Small intestine (tissue), 16 donors: ENCODE measurements at places on chromosomes 7 and 10. TPM values are rescaled to one million over a fixed set of nuclear protein-coding genes. Genes with fewer than 3 reads are reported as not detected.

DNA sequence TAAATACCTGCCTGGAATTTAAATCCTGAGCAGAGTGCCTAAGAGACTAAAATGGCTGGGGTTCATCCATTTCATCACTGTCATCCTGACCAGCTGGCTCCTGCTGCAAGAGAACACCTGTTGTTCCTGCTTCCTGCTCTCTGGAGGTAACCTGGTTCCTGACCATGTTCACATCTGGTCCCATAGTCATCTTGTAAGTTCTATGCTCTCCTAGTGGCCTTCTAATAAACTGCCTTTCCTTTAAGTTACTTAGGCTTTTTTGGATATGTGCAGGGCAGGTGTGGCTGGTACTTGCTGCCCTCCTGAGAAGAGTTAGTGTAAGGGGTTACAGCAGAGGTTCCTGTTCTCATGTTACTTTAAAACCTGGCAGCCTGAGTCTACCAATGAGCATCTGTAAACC is 80.0 kb downstream of the NRCAM start:
- no peaks in the 10 kb centered on the region for H3K36me3 ChIP-seq
- no peak overlapping the region for H3K27ac ChIP-seq
- no peak for DNase-seq
- no peak overlapping the region for H3K4me3 ChIP-seq

DNA sequence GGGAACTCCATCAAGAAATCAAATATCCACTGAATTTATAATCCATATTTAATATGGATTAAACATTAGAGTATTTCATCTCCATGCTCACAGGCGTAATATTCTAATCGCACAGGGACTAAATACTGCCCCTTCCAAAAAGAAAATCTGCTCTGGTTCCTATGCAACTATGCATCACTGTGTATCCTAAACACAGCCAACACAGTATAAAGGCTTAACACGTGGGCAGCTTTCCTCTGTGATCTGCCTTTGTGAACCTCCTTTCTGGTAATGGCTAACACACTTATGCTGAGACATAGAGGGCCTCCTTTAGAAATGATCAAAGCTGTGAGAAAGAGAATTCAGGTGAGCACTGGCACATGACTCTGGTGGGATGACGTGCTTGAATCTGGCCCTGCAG is 110.2 kb downstream of the RAB11FIP2 start:
- no peak for DNase-seq
- H3K27me3 ChIP-seq, result no peaks in the 10 kb centered on the region
- no peak overlapping the region for H3K4me3 ChIP-seq
- H3K4me1 ChIP-seq, result no peaks in the 10 kb centered on the region
- H3K36me3 ChIP-seq, result no peaks in the 10 kb centered on the region
- no peak overlapping the region for H3K27ac ChIP-seq

- H3K27me3 ChIP-seq, result no peaks in the 10 kb centered on the region
- no peak overlapping the region for H3K4me3 ChIP-seq
- H3K36me3 ChIP-seq, result peaks cover 4% of the 10 kb centered on the region
- DNase-seq, result no peak
- no peaks in the 10 kb centered on the region for H3K4me1 ChIP-seq
Measured at GRCh38 chr10:73000973-73001372, 46.4 kb upstream of the PLA2G12B start.

Gene SCRN1
- polyA plus RNA-seq, result 1.3 TPM

Gene ALDH18A1
- 67.3 TPM for polyA plus RNA-seq

Gene STEAP1
- polyA plus RNA-seq, result 25.4 TPM

GRCh38 chr10:122225330-122225729 is 45.8 kb upstream of the BTBD16 start:
- peaks cover 4% of the 10 kb centered on the region for H3K36me3 ChIP-seq
- DNase-seq, result no peak
- no peak overlapping the region for H3K4me3 ChIP-seq
- H3K27ac ChIP-seq, result no peak overlapping the region
- no peaks in the 10 kb centered on the region for H3K27me3 ChIP-seq

DNA sequence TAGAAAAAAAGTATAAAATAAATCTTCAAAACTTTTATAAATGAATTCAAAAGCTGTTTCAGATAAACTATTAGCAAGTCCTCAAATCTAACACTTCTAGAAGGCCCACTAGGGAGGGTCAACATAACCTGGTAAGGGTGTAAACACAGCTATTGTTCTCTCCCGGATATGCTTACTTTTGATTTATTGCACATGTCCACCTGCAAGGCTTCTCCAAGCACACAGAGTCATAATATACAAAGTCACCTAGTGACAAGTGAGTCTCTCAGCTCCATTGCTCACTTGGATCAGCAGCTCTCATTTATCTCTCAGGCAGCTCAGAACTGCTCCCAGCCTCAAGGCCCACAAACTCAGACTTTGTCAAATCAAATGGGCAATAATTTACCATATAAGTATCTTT is 44.0 kb upstream of the COL1A2 start:
- H3K4me1 ChIP-seq, result no peaks in the 10 kb centered on the region
- DNase-seq, result no peak
- no peaks in the 10 kb centered on the region for H3K27me3 ChIP-seq
- H3K36me3 ChIP-seq, result no peaks in the 10 kb centered on the region

DNA sequence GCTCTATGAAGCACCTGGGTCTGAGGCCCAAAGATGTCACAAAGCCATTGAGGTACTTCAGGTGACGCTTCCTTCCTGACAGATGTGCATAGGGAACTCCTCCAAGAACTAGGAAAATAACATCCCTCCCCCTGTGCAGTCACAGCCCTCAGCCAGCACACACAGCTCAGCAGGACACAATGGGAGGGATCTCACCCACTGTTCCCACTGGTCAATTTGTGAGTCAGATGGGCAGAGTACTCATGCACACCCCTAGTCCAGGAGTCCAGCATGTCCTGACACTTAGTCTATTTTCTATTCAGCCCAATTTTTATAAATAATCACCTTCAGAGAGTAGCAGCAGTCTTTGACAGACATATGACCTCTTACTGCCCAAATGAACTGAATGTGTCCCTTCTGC is 60.7 kb upstream of the PFKP start:
- H3K27ac ChIP-seq, result no peak overlapping the region
- no peaks in the 10 kb centered on the region for H3K27me3 ChIP-seq
- DNase-seq, result no peak
- H3K36me3 ChIP-seq, result no peaks in the 10 kb centered on the region
- peaks cover 12% of the 10 kb centered on the region for H3K4me1 ChIP-seq
- no peak overlapping the region for H3K4me3 ChIP-seq

DNA sequence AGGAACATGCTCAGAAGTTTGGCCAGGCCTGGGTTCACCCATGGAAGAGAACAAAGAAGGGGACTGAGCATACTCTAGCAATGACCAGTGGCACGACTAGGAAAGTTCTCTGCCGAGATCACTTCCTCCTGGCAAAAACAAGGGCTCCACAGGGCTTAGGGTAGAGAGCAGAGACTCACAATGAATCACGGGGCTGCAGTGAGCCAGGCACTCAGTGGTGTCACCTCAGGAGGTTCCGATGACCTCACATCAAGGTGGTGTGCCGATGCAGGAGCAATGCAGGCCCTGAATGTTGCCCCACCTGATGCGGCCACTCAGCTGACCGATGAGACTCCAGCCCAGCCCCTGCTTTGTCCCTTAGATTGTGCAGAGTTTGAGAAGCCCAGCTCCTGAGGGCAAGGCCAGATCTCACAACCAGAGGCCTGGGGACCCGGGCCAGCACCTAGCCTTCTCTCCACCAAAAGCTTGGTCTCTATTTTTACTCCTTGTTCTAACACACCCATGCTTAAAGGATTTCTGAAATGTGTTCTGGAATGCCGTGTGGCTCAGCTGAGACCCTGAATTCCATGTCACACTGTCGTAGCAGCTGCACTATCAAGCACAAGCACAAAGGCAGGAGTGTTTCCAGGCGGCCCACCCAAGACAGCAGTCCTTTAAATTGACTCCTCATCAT is 60.9 kb downstream of the COBL start:
- H3K36me3 ChIP-seq, result no peaks in the 10 kb centered on the region
- H3K4me3 ChIP-seq, result no peak overlapping the region
- no peak overlapping the region for H3K27ac ChIP-seq
- H3K27me3 ChIP-seq, result no peaks in the 10 kb centered on the region
- no peak for DNase-seq
